Breast epithelium (tissue), 4 donors: ENCODE measurements at places on chromosomes 7 and 10. TPM values are rescaled to one million over a fixed set of nuclear protein-coding genes. Genes with fewer than 3 reads are reported as not detected.

DNA sequence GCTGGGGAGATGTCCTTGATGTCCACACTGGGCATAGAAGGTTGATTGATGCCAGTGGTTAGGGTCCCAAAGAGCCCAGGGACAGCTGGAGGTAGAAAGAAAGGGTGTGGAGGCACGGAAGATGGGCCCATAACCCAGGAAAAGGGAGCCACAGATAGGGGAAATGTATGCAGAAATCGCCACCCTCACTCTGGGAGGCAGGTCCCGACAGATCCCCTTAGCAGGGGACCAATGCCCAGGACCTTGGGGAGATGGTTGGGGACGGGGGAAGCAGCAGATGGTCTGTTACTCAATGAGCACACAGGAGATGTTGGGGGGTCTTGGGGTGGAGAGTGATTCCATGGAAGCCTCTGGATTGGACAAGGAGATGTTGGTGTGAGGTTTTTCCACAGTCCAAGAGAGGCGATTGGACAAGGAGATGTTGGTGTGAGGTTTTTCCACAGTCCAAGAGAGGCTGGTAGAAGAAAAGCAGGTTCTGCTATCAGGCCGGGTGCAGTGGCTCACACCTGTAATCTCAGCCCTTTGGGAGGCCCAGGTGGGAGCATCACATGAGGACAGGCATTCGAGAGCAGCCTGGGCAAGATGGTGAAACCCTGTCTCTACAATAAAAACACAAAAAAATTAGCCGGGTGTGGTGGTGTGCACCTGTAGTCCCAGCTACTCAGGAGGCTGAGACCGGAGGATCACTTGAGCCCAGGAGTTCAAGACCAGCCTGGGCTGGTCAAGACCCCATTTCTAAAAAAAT, 7.0 kb upstream of the PPP1R35 start:
- DNase-seq: peak; percentile 31

PCDH15 gene
- total RNA-seq: not detected

CDK5 gene
- 8.8 TPM for total RNA-seq

SCIN gene
- total RNA-seq: 0.96 TPM

DCLRE1A gene
- 4.3 TPM for total RNA-seq

- DNase-seq: no peak
Observed at GRCh38 chr7:139693651-139694388, 84.0 kb downstream of the HIPK2 start.

ELAPOR2 gene
- 34.7 TPM for total RNA-seq

- no peak for DNase-seq
Observed at GRCh38 chr10:71757399-71757922, 15.9 kb downstream of the VSIR start.

- DNase-seq: no peak
Observed at GRCh38 chr10:122471531-122472177, 10.3 kb downstream of the HTRA1 start.

VSTM4 gene
- 17.3 TPM for total RNA-seq

DNA sequence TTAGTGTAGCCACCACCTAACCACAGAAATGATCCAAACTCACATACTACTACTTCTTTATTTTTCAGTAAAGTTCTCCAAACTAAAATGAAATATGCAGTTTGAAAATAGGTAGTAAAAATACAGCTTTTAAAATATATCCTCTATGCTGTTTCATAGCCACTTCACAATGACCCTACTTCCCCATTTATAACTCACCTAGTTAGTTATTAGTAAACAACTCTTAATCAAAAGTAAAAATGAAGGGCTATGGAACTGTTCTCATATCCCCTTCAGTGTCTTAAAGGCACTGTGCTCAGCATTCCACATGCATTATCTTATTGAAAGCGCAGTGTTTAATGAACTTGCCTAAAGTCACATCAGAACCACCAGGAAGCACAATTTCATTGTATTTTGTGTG, 43.5 kb downstream of the KMT2C start:
- DNase-seq: no peak

FMC1 gene
- total RNA-seq: 12.5 TPM

PFKP gene
- total RNA-seq: 37.0 TPM

DNA sequence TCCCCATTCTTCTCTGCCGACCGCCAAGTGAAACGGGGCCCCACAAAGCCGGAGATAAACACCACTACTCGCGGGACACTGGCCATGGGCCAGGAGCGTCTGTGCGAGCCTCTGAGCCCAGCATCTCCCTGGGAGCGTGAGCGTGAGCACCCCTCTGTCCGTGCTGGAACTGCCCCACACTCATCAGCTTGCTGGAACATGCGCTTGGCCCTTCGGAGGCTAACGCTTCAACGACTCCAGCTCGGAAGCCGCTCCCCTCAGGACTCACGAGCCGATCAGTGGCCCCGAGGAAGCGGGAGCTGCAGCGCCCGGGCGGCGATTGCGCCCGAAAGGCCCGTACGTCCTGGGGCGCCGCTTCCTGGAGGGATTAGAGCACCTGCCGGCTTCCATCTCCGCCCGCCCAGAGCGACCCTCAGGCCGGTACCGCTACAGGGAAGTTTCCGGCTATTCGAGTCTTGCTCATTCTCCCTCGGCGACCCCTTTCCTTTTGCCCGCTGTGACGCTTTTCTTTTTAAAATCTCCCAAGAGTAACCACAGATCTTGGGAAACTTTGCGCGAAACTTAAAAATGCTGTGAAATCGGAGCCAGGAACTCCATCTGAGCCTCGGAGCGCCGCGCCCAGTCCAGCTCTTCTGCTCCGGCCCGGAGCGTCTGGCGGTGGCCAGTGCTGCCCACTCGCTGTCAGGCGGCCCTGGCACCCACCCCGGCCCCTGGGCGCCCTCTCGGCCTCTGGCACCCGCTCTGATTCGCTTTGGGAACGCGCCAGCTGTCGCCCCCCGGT, 1.0 kb downstream of the TLL2 start:
- no peak for DNase-seq

DNA sequence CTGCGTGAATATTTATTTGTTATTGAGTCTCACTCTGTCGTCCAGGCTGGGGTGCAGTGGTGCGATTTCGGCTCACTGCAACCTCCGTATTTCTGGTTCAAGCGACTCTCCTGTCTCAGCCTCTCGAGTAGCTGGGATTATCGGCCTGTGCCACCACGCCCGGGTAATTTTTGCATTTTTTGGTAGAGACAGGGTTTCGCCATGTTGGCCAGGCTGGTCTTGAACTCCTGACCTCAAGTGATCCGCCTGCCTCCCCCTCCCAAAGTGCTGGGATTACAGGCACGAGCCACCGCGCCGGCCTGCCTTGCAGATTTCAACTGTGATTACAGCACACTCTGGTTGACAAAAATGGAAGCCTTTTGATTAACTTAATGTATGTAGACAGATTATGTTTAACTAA, 730.0 kb upstream of the VSTM2A start:
- DNase-seq: no peak

AGAP9 gene
- total RNA-seq: 5.8 TPM

- no peak for DNase-seq
Observed at GRCh38 chr7:140883378-140883777, 41.4 kb downstream of the BRAF start.

OR2A42 gene
- total RNA-seq: under 0.01 TPM

GRCh38 chr7:101795461-101795860, 22.0 kb upstream of the CUX1 start:
- no peak for DNase-seq

DNA sequence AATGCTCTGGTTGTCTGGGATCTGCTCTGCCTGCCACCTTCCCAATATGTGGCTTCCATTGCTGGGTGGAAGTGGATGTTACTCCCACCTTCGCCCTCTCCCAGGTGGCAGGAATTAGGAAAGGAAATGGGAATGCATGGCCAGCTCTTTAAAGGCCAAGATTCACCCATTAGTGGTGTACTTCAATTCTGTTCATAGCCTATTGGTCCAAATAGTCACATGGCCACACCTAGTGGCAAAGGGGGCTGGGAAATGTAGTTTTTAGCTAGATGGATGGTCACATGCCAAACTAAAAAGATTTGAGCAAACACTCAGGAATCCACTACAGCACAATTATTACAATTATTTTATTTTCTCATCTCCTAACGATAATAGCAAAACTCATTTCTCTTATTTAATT, 135.1 kb downstream of the NPY start:
- DNase-seq: no peak

MACROH2A2 gene
- 19.5 TPM for total RNA-seq

DNA sequence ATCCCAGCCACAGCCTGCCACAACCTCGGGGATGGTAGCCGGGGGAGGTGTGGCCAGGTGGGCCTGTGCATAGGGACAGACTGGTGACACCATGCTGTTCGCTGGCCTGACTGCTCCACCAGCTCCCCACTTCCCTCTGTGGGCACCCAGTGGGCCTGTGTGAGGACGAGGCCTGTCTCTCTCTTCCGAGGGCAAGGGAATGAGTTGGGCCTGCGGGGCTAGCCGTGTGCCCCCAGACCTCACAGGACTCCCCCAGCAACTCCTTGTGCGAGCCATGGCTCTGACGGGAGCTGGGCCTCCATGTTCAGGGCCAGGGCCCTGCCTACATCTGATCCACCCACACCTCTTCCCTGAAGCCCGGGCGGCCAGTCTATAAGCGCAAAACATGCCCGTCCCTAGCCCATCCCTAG, 40.5 kb downstream of the PWWP2B start:
- no peak for DNase-seq

DNA sequence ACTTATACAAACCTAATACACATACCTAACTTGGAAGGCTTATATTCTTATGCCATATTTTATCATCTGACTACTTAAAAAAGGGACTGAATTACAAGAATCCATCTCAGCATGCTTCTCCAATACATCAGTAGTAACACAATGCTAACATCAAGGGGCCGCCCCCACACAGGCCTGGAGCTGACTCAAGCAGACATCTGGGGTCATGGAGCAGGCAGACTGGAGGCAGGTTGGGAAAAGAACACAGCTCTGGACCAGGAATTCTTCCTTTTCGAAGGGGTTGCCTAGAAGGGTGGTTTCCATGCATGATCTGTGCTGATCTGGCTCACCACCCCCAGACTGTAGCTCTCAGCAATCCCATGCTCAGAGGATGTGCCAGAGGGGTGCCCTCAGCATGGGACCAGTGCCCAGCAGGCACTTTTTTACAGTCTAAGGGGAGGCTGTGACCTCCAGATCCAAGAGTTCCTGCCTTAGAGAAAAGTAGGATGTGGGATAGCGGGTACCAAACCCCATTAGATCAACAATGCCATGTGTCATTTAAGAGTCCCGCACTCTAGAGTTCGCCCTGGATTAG, 26.1 kb upstream of the DUSP5 start:
- no peak for DNase-seq

GIMAP6 gene
- total RNA-seq: 28.2 TPM

NUTM2E gene
- total RNA-seq: not detected

DNA sequence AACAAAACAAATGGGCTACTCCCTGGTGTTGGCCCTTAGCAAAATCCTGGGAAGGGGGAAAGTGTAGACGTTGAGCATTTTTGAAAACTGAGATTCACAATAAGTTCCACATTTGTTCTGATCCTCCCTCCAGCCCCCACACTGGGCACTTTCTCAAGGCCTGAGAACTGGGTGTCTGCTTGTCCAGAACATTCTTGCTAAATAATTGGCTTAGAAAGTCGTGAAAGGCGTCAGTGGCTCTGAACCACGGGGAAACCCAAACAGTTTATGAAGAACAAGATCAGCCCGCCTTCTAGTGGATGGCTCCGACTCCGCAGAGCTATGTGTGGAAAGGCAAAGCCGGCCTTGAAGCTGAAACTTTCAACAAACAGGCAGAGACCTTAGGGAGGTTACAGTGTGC, 370.1 kb downstream of the PRPF18 start:
- no peak for DNase-seq

NRAP gene
- not detected for total RNA-seq

DNA sequence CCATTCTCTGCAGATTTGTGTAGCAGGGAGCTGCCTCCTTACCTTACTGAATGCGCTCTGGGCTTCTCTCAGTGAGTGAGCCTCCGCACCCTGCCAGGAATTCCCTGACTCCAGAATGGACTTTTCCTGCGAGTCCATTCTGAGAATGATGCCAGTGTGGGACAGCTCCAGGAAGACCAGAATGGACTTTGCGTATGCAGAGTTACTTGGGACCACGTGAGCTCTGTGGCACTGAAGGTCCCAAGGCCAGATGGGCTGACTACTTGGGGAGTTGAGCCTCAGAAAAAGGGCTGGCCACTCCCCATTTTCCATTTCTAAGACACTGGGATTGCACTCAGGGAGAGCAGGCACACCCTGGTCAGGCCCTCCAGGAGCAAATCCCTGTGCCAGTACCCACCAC, 324.7 kb upstream of the ZMIZ1 start:
- no peak for DNase-seq

DNA sequence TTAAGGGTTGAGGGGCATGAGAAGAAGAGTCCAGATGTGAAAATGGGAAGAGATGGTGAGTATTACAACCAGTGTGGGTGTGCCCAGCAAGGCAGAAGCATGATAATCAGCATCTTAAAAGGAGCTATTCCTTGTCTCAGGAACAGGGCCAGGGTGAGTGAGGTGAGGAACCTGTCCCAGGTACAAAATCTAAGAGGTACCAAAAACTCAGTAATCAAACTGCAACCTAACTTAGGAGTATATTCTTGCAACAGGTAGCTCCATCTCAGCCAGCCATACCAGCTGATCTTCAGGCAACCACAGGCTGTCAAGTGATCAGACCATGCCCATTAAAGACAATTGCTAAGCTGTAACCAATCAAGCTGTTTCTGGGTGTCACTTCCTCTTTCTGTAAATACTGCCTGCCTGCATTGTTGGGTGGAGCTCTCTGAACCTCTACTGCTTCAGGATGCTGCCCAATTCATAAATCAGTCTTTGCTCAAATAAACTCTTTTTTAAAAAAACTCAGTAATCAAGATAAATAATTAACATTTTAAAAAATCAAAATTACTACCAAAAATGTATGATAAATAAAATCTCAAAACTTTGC, 7.4 kb downstream of the KEL start:
- no peak for DNase-seq

MRC1 gene
- total RNA-seq: 29.3 TPM

DNA sequence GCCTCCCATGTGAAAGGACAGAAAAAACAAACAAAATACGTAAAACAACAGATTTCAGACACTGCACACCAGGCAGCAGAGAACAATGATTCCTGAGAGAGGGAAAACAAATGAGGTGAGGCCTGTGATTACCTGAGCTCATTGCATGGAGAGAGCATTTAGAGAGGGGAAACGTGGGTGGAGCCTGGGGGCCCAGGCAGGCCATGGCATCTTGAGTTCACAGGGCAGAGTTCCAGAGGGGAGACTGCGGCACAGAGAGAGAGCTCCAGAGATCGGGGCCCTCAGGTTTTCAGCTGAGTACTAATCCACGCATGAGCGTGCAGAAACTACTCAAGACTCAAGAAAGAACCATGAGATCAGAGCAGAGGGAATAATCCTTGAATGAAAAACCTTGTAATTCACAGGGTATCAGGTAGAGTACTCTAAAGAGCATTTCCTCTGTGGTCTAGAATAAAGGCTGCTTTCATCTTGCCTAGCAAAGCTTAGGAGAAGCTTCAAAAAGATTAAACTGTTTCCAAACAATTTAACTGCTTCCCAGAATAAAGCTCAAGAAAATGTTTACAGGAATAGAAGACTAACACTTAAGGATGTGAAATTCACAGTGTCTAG, 46.6 kb upstream of the ARHGAP12 start:
- no peak for DNase-seq

DNA sequence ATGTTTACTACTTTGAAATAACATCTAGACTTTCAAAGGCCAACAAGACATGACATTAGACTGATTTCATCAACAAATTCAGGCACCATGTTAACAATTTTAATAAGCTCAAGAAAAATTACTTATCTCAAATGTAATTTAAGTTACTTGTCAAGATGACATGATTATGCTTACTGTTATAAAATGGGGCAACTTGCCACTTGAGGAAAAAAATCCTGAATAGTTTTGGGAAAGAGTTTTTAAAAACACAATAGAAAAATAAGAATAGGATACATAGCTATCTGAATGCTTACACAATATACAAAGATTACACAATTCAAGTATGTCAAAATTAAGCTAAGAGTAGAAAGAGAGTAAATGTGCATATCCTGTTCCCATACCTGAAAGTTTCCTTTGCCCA, 85.4 kb downstream of the RNF32 start:
- DNase-seq: no peak

CALD1 gene
- total RNA-seq: 266 TPM
